Fibroblast of the aortic adventitia (primary cell): ENCODE measurements at places on chromosomes 4 and X. TPM values are rescaled to one million over a fixed set of nuclear protein-coding genes. Genes with fewer than 3 reads are reported as not detected.

Gene FOXO4
- 4.2 and 75.8 TPM in 2 replicates for total RNA-seq

Gene USO1
- total RNA-seq = 75.5 and 124 TPM in 2 replicates

Gene TMEM184C
- 20.9 and 38.2 TPM in 2 replicates for total RNA-seq

Gene DOK7
- not detected in 2 replicates for total RNA-seq

Gene BTK
- not detected in 2 replicates for total RNA-seq

Gene ZMAT1
- total RNA-seq = 0.08 and 0.18 TPM in 2 replicates

Gene FGF2
- total RNA-seq = 16.3 and 79.5 TPM in 2 replicates

Gene HTR2C
- total RNA-seq = not detected in 2 replicates

Gene RAB33A
- total RNA-seq = 3.0 TPM in 1 of 2 replicates, not detected in the other

Gene AFAP1
- total RNA-seq = 66.0 and 83.9 TPM in 2 replicates

Gene AWAT2
- under 0.01 TPM in 1 of 2 replicates, not detected in the other for total RNA-seq

Gene YIPF7
- total RNA-seq = not detected in 2 replicates

Gene SPATA4
- 0.36 TPM in 1 of 2 replicates, not detected in the other for total RNA-seq

Gene TRIM60
- not detected in 2 replicates for total RNA-seq

Gene MAGEA4
- total RNA-seq = not detected in 2 replicates

GRCh38 chrX:11137543-11138139 is 26.5 kb downstream of the HCCS start:
- peak; percentile 78 for DNase-seq

- DNase-seq = no peak
These were observed 106.6 kb upstream of the HS3ST1 start for GRCh38 chr4:11535333-11535732.

GRCh38 chr4:125043486-125043885 is 271.3 kb upstream of the FAT4 start:
- no peak for DNase-seq

DNA sequence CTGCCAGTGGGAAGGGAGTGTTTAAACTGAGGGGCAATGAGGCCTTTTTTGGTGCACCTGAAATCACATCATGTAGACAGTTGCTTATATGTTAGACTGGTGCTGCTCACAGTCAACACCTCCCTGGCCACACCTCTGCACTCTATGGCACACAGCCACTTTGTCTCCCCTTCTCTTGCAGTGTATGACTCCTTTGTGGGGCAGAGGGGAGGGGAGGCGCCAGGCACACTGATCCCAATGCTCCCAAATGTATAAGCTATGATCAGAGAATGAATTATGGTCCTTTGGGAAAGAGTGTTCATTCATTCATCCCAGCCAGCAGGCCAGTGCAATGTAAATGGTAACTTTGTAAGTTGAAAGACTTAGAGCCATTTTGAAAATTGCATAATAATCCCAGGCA is 4.6 kb upstream of the GPC3 start:
- DNase-seq = no peak

- DNase-seq = no peak
These were observed 536.3 kb downstream of the IQCM start for GRCh38 chr4:149279331-149279730.

GRCh38 chr4:56410247-56411062 is 23.2 kb upstream of the AASDH start:
- DNase-seq = peak; percentile 98

DNA sequence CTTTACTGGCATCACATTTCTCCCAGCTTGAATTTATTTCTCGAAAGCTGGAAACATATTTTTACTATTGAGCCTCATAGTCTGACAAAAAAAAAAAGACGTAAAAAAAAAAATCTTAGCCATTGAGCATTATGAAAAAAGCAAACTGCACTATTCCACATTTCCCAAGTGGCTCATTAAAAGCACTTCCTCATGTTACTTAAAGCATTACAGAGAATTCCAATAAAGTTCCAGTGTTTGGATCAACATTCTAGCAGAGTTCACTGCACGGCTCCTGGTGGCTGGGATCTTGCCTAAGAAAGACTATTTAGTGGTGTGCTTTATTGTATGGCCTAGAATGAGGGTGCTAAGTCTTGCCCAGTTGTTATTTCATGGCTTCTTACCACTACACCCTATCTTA is 476.2 kb downstream of the PPARGC1A start:
- no peak for DNase-seq

GRCh38 chr4:40264995-40265909 is 68.4 kb downstream of the RHOH start:
- DNase-seq = peak; percentile 15

- no peak for DNase-seq
These were observed 31.6 kb upstream of the PAPSS1 start for GRCh38 chr4:107751670-107752069.

- DNase-seq = peak; percentile 90
These were observed 103.2 kb downstream of the ANXA3 start for GRCh38 chr4:78654807-78655206.

DNA sequence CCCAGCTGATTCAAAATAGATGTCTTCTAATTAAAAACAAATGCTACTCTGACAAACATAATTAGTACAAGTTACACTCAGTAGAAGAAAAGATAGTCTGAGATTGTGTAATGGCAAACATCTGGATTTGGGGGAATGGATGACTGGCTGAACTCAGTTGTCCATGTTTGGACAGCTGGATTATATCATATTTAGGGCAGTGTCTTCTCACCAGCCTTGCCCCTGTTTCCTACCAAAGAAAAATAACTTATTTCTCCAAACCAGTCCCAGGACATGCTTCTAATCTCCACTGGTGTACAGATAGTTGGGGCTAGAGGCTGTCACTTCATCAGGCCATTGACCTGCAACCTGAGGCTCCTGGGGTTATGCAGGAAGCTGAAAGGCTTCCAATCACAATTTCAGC is 237.3 kb downstream of the USP46 start:
- no peak for DNase-seq

GRCh38 chr4:71553605-71554004 is 214.8 kb downstream of the SLC4A4 start:
- DNase-seq = peak; percentile 62

DNA sequence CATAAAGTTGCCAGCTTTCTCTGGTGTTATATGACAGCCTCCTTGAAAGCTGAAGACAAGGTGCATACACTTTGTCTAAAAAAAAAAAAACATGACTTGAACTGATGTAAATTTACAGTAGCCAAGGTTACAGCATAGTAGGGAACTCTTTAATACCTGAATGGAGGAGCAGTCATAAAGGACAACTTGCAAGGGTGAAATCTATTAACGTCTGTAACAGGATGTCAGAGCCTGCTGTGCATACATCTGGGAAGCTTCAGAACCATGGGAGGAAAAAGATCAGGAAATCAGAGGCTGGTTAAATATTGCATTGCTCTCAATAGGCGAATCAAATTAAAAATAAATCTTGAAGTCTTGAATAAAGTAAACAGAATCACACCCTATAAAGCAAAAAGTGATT is 484.0 kb upstream of the CTSO start:
- no peak for DNase-seq

DNA sequence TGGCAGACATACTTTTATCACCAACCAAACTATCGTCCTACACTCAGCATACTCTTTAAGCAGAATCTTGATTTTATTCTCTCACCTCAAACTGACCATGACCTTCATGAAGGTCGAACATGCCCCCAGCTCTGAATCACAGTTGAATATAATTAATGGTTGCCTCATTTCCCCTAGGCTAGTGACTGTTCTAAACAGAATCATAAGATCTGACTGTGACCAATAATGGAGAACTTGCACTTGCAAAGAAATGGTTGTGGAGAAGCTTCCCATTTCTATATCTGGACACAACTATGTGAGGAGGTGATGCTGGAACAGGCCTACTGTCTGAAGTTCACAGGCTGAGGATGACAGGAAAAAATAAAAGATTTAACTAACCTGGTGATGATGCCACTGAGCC is 85.1 kb downstream of the PDGFC start:
- DNase-seq = no peak

DNA sequence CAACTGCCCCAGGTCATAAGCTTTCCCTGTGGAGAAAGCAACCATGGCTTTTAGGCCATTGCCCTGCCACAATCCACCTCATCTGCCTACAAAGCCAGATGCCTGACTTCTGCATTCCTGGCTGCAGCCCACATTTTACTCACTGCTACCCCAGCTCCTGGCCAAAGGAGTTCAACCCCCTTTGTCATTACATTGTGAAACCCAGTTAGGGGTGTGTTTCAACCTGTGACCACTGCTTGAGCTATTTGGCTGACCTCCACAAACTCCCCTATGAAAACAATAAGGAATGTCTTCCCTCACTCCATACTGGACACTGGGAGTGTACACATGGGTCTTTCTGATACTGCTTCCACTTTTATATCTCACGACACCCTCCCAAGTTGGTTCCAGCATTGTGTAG is 589.2 kb downstream of the SH3BGRL start:
- DNase-seq = no peak

DNA sequence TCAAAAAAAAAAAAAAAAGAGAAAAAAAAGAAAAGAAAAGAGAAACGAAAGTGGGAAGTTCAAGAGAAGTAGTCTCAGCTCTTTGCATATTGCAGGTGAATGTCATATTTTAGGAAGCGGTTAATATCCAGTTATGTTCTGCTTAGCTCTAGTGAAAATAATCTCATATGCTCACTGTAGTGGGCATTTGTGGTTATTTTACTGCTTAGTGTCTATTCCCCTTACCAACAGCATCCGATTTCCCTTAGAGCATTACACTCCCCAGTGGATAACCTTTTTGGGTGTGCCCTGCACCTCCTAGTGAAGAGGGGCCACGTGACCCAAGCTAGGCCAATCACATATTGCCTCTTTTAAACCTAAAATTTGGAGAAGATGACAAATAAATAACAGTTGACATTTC is 111.2 kb upstream of the ZNF827 start:
- DNase-seq = no peak

GRCh38 chr4:179867300-179867878 is 2375.8 kb upstream of the TENM3 start:
- no peak for DNase-seq

DNA sequence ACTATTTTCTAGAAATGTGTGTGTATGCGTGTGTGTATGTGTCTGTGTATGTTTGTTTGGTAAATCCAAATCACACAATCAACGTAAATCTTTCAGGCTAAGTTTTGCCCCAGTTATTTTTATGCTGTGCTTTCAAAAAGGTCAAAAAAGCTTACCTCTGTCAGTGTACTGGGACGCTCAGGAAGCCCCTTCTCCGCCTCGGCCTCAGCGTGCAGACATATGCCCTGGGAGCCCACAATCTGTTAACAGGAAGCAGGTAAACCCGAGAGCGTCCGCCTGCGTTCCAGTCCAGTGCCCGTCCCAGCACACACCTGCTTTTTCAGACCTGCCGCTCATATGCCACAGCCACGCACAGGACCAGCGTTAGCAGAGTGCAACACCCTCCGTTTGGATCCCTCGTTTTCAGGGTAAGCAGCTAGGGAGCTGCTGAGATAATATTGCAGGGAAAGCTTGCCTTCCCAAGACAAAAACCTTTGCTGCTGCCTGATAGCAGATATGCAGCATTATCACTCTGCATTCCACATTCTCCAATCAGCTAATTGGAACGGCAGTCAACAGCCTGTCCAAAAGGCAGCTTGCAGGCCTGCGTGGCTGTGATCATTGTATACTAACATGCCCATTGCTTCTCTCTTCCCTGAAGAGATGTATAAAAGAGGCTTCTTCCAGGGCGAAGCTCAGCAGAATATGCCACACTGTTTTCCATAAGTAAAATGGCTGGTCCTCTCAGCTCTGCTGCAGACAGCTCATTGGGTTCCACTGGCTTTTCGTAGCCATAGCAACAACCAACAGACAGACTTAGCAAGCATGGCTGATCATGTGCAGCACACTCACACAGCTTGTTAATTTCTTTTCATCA is at the start of gene SORBS2:
Gene SORBS2, minus strand, starts transcription at position 686 of the 856 bp plus-strand sequence. CDS start 121,623 bp downstream, outside the sequence.
- peak; percentile 58 for DNase-seq

GRCh38 chrX:50436797-50437196 is 33.8 kb downstream of the DGKK start:
- no peak for DNase-seq

GRCh38 chrX:115402299-115402698 is 112.8 kb downstream of the LUZP4 start:
- no peak for DNase-seq

DNA sequence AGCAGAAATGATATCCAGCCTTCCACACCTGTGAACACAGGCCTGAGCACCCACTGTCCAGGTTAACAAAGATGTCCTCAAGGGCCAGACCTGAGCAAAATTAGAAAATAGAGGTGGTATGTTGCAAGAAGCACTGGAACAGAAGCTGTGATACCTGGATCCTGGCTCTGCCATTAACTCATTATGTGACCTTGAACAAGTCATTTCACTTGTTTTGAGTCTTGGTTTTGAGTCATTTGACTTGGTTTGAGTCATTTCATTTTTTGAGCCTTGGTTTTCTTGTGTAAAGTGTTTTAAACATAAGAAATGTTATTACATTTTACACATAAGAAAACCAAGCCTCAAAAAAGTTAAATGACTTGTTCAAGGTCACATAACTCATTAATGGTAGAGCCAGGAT is 2.9 kb upstream of the NWD2 start:
- DNase-seq = no peak

GRCh38 chrX:127861611-127862010 is 190.6 kb downstream of the ACTRT1 start:
- no peak for DNase-seq

DNA sequence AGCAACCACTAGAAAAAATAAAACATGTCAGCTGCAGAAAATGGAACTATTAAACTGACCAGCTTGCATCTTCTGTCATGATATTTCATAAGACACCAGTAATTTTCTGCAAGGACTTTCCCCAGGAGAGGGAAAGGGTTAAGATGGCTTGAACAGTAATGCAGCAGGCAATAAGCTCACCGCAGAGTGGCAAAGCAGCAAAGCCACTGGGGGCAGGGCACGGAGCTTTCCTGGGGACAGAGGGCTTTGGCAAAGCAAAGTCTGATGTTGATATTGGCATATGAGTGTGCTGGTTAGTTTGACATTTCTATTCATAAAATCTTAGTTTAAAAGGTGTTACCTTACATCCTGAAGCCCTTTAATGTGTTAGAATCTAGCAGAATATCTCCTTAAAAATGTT is 55.1 kb upstream of the NAP1L5 start:
- no peak for DNase-seq

DNA sequence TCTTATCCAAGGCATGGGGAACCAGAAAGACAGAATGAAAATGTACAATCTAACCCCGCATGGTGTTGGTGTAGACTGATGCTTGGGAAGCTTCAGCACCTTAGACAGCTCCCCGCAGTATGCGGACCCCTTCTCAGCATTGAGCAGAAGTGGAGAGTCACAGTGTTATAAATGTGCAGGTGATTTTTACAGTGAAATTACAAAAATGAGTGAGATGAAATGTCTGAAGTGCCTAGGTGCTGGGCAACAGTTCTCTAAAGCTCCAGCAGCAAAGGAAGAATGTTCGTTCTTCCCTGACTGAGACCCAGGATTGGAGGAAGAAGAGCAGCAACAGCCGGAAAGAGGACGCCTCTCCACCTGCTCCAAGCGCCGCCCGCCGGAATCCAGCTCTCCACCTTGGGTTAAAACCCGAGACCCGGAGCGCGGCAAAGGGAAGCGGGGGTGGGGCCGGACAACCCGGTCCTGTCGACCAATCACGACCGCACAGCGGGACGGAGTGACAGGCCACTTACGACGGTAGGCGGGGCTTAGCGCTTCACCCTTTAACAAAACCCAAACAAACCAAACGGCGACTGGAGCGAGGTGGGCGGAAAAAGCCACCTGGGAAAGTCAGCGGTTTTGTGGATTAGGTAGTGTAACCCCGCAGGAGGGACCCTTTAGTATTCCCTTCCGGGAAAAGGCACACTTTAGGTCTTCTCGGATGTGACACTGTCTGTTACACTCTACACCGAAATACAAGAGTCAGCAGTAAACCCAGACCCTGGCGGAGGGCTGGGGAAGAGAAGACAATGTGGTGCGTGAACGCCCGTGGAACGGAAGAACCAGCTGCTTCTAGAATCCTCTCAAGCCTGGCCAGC is at the start of gene GLRA3:
Gene GLRA3, minus strand, starts transcription at position 403 of the 857 bp plus-strand sequence. CDS start 436 bp downstream, outside the sequence.
- peak; percentile 37 for DNase-seq

- DNase-seq = no peak
These were observed 31.9 kb upstream of the SORCS2 start for GRCh38 chr4:7160439-7160838.

- no peak for DNase-seq
These were observed 260.3 kb upstream of the TENM3 start for GRCh38 chr4:181982856-181983255.
